ENCODE measurements at places on chromosomes 12 and 14.

DNA sequence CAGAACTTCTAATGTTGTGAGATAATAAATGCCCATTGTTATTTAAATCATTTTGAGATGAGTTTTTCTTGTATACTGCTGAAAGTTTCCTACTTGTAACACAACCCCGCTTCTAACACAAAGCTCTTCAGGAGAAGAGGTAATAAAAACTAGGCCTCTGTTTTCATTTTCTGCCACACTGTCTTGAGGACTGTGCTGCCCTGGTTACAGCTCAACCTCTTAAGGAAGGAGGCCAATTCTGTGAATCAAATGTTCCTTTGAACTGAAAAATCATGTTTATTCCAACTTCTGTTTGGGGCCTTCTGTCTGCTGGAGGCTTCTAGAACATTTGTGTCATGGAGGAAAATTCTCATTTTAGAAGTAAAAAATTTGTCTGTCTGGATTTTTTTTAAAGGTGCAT is 100.3 kb downstream of the LRIG3 start:
- DNase-seq, result no peak

DNA sequence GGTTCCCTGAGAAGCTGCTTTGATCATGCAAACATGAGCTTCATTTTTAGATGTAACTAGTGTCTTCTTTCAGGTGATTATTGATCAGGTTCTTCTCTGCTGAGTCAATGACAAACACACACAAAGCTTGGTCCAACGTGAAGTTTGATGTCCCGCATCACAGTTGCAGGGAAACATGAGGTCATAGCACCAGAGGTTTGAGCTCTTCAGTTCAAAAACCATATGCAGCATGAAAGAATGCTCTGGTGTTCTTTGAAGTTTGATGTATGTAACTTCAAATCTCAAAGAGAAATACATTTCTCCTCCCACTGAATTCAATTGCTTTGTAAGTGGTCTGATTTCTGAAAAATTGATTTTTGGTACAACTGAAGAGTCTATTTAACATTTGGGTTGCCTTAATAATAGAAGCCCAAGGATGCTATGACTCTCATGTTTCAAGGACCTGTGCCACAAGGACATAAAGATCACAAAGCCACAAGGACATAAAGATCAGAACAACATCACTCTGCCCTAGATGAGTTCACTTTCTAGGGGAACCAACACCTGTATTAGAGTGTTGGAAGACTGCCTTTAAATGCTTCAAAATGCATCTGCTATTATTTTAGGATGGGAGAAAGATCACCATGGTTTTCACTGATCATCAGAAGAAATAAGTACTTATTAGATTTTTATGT is 31.1 kb upstream of the AMIGO2 start:
- DNase-seq, result no peak

DNA sequence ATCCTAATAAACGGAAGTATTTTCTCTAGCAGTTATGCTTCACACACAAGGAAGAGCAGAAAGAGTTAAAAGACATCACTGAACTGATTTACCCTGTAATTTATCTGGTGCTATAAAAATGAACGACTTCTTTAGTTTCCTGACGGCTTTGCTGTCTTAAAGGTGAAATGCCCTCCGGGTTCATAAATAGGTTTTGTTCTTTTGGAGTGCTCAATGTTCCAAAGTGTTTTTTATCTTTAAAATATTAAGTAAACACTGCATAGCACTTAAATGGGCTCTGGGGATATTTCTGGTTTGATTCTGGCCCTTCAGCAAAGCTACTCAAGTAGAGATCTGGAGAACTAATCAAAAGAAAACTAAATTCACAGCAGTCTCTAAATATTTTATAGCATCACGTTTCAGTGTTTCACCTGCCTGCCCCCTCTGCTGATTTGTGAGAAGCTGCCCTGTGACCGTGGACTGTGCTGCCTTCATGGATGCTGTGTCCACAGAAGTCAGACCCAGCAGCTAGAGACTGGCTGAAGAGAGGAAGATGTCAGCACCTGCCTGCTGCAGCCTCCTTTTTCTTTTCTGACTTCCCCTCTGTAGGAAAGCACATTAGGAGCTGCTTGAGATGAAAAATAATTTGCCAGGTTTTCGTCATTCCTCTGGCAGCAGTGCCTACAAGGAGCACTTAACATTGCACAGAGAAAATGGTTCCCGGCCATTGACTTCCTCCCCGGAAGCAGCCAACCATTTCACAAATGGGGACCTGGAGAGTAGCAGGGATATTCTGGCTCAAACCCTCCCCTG is 205.1 kb upstream of the FSCB start:
- DNase-seq, result no peak

DNA sequence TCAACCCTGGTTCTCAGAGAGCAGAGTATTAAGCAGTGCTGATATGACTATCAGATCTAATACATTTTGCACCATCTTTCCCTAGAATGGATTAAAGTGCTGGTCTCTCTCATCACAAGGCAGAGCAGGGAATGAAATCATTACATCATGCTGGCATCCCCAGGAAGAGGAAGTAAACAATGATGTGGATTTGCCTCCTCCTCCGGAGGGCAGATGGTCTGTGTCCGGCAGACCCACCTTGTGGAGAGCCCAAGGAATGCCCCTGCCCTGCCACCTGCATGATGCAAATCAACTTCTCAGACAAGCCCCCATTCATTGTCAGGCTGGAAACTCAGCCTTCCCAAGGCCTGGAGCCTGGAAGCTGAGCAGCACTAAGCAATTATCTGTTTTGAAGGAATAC is 1149.1 kb downstream of the VRK1 start:
- DNase-seq, result no peak

DNA sequence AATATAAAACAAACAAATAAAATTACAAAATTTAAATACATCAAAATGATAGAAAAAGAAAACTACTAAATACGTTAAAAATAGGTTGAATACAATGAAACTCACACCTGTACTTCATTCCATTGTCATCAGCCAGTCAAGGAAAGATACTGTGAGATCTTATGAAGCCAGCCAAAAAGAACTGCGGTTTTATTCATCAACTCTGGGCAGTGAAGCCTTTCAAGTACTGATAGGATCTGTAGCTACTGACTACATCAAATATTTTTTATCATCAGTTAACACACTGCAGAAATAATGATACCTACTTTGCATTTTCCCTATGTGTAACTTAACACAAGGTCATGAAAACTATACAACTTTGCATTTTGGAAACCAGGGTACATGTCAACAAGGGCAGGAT is 46.3 kb upstream of the FAR2 start:
- DNase-seq, result no peak
